Amniotic stem cell (primary cell): ENCODE measurements at places on chromosomes 6 and 20.

- peak; percentile 9 for DNase-seq
These were observed 44.3 kb downstream of the MARCKS start for GRCh38 chr6:113901482-113901881.

- peak; percentile 72 for DNase-seq
These were observed 55.7 kb upstream of the TNFAIP3 start for GRCh38 chr6:137811121-137811915.

GRCh38 chr6:31299511-31299910, 27.6 kb upstream of the HLA-C start:
- DNase-seq, result no peak

GRCh38 chr20:23291575-23292240, 58.9 kb upstream of the NXT1 start:
- DNase-seq, result no peak

DNA sequence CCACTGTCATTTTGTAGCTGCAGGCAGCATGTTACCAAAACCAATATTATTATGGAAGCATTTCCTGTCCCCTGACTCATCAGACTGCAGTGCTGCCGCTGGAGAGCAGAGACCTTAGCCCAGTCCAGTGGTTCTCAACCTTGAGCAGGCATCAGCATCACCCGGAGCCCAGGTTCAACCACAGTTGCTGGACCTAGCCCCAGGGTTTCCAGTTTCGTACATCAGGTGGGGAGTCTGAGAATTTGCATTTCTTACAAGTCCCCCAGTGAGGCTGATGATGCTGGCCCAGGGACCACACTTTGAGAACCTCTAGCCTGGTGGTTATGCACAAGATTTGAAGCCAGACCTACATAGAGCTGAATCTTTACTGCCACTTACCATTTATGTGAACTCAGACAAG, 47.3 kb downstream of the LY86 start:
- DNase-seq, result no peak

- DNase-seq, result no peak
These were observed 146.9 kb upstream of the AHI1 start for GRCh38 chr6:135644394-135644793.
